Sciatic nerve (tissue), 2 donors: ENCODE measurements at places on chromosomes 12 and 14. TPM values are rescaled to one million over a fixed set of nuclear protein-coding genes. Genes with fewer than 3 reads are reported as not detected.
A peak's percentile ranks its signal among the peaks of the same experiment; 100 is the strongest.

DEPDC4 gene
- 1.5 TPM for total RNA-seq

KLRG1 gene
- total RNA-seq, result 4.5 TPM

OTOGL gene
- 0.22 TPM for total RNA-seq

RPGRIP1 gene
- total RNA-seq, result 0.45 TPM

GPR135 gene
- 6.8 TPM for total RNA-seq

FITM1 gene
- total RNA-seq, result 0.76 TPM

METTL25 gene
- total RNA-seq, result 21.9 TPM

ADAMTS20 gene
- total RNA-seq, result not detected

RNF31 gene
- total RNA-seq, result 61.5 TPM

RNASE13 gene
- not detected for total RNA-seq

LRTM2 gene
- not detected for total RNA-seq

SMCO3 gene
- 21.0 TPM for total RNA-seq

SNRNP35 gene
- 26.9 TPM for total RNA-seq

DNA sequence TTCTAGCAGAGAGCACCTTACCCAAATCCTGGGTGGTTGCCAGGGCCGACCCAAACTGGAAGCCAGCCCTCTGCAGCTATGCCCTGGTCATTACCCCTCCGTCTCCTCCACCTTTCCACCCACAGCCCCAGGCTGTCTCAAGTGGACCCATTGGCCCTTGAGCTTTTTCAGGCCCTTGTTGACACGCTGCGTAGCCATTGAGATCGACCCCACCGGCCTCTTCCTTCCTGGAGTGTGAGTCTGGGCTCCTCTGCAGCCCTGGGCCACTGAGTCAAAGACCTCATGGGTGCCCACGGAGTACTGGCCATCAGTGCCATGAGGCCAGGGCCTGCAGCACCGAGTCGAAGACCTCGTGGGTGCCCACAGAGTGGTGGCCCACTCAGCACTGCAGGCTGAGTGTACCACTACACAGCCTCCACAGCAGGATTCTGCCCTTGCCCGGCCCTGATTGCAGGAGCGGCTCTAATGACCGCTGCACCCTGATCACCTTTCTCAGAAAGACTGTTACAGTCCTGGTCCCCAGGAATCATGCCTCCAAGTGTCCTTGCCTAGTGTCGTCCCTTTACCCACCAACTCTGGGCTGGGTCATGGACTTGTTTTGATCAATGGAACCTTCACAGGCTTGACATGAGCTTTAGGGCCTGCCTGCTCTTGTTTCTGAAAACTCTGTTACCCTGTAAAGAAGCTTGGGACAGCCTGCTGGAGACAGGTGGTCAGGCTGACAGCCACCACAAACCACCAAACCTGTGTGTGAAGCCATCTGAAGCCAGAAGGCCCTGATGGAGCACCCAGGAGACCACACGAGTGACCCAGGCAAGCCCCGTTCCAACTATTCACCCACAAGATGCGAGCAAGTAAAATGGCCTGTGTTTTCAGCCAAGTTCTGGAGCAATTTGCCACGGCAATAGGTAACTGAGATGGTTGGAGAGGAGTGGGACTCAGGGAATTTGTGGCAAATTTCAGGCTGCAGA, 39.6 kb upstream of the TRAF3 start:
- DNase-seq, result no peak

GRCh38 chr14:104721505-104722431, 2.3 kb upstream of the ADSS1 start:
- no peak for DNase-seq

DNA sequence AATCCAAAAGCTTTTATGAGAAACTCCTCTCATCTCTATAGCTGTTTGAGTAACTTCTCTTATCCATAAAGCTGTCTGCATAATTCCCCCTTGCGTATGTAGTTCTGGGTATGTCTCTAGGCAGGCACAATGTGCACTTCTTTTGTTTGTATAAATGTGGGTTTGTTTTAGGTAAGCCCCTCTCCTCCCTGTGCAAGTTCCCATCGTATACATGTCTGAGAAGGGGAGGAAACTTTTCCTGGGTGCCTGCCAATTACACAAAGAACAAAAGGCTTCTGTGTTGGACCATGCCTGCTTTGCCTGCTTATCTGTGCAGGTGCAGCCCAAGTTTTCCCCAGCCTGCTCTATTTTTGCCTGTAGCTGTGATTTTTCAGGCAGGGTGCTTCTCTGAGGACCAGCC, 96.7 kb downstream of the CCER1 start:
- no peak for DNase-seq

GRCh38 chr14:96811985-96812667, 14.9 kb downstream of the VRK1 start:
- DNase-seq, result no peak

GRCh38 chr12:111322336-111323250, 46.3 kb downstream of the PHETA1 start:
- DNase-seq, result no peak

GRCh38 chr14:95993768-95994592, 45.2 kb upstream of the C14orf132 start:
- no peak for DNase-seq

DNA sequence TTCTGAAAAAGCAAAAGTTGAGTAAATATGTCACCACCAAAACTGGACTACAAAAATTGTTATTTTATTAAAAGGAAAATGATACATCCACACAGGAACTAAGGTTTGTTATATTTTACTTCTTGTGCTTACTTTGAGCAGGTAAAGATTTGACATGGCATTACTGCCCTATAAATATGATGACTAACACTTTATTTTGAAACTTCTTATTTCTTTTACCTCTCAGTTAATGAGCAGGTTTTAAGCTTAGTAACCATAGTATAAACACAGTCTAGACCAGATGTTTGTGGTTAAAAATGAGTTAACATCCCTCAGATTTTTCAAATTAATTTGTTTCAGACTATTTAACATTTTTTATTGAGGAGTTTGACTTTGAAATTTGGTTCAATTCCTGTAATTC, 862.5 kb upstream of the USP15 start:
- DNase-seq, result no peak

DNA sequence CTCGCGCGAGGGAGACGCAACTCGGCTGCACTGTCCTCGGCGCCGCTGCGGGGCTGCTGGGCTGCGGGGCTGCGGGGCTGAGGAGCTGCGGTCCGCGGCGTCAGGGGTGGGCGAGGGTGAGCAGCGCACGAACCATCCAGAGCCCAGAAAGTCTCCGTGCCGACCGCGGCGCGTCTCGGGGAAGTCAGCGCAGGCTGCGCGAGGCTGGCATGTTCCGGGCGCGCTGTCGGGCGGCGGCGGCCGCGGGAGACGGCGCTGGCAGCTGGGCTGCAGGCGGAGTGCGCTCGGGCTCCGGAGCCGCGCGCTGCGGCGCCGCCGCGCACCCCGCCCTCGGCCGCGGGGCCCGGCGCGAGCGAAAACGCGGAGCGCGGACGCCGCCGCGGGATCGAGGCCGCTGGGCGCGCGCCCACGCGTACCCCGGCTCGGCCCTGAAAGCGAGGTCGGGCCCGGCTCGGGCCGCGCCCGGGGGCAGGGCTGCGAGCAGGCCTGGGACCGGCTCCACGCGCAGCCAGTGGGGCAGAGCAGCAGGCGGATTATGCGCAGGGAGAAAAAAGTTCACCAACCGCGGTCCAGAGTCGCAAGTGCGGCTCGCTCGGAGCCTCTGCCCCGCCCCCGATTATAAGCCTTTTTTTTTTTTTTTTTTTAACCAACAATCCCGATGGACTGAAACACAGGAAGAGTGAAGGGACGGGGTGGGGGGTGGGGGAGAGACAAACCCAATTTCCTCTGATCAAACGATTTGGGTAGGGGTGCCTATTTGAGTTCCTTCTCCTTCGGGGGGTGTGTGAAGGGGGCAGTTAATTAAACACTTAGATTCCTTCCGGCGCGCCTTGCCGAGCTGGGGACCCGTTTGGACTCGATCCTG, at the start of gene PRICKLE1:
Gene PRICKLE1 (minus strand): TSS at position 282 of the 865 bp plus-strand sequence. CDS start 117,230 bp downstream, outside the sequence.
- peak; percentile 71 for DNase-seq

DNA sequence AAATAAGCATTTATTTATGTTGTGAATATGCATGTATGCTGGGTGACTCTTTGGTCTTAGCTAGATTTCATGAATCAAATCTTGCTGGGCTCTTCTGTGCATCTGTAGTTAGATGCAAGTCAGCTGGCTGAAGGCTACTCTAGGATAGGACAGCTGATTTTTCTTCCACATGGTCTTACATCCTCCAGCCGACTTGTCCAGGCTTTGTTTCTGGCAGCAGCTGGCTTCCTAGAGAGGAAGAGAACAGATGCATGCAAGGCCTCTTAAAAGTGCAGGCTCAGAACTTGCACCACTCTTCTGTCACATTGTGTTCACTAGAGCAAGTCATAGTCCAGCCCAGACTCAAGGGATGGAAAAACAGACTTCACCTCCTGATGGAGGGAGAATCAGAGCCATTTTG, 435.4 kb upstream of the STXBP6 start:
- DNase-seq, result no peak

DNA sequence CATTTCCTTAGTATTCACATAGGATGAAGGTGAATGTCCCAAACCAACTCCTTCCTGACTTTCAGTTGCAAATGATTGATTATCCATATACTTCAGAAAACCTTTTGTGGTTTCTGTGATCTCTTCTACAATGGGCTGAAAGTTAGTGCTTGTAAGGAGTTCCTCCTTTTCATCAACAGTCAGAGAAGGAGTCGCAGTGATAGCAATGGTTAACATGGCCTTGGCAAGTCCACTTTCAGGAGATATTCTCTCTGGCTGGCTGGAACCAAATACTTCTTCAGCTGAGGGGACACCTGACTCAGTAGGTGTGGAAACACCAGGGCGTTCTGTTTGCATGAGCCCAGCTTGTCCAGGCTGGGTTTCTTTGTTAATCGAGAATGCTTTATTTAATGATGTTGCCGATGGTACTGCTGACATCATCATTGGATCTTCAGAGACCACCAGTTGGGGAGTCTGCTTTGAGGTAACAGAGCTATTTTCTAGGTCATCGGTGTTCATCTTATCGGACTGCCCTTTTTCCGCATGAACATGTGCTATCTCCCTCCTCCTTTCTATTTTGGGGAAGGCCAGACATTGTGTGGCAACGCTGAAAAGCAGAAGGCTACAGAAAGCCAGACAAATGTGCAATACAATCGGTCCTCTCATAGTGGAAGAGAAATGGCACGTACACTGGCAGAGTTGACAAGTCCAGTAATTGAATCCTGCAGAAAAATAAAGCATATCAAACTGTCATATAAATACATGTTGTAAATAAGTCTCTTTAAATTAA, 13.1 kb downstream of the ARMH4 start:
- no peak for DNase-seq

DNA sequence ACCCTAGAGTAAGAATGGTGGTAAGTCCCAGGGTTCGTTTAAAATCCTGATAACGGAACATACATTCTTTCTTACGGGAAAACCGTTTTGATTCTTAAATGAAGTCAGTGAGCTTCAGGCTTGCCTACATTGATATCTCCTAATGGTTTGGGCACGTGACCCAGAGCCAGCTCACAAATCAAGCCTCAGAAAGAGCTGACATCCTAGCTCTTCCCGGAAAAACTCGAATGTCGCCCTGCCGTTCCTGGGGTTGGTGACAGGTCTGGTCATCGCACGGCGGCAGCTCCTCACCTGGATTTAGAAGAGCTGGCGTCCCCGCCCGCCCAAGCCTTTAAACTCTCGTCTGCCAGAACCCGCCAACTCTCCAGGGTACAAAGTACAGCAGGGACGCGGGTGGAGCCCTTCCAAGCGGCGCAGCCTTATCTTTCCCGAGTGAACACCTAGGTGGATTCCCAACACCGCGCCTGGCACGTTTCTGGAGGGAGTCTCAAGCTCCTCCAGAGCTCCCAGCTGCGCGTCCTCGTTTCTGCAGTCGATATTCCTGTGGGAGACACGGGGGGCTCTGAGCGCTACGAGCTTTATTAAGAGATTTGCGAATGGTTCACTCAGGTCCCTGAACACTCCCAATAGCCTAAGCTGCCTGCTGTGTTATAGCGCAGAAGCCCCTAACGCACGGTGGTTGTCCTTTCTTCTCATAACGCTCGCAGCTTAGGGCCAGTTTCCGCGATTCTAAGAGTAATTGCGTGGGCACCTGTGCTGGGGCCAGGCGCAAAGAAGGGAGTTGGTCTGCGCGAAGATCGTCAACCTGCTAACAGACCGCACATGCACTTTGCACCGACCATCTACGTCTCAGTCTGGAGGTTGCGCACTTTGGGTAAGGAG, at the start of gene SSTR1:
Gene SSTR1 (plus strand): TSS at position 169 of the 882 bp plus-strand sequence. CDS start 1,486 bp downstream, outside the sequence.
- DNase-seq, result no peak

- no peak for DNase-seq
Observed at GRCh38 chr12:67245571-67245970, 23.6 kb upstream of the CAND1 start.

GRCh38 chr12:89529738-89530137, 3.9 kb upstream of the POC1B start:
- DNase-seq, result no peak

DNA sequence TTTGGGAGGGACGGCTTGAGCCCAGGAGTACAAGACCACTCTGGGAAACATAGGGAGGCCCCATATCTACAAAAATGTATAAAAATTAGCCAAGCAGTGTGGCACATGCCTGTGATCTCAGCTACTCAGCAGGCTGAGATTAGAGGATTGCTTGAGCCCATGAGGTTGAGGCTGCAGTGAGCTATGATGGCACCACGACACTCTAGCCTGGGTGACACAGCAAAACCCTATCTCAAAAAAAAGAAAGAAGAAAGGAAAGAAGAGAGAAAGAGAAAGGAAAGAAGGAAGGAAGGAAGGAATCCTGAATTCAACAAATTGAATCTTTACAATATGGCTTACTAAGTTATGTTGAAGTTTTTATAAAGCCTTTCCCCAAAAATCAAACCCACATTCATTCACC, 2.1 kb downstream of the KIF21A start:
- DNase-seq, result no peak

GRCh38 chr14:23392613-23393012, 15.5 kb downstream of the MYH6 start:
- no peak for DNase-seq

DNA sequence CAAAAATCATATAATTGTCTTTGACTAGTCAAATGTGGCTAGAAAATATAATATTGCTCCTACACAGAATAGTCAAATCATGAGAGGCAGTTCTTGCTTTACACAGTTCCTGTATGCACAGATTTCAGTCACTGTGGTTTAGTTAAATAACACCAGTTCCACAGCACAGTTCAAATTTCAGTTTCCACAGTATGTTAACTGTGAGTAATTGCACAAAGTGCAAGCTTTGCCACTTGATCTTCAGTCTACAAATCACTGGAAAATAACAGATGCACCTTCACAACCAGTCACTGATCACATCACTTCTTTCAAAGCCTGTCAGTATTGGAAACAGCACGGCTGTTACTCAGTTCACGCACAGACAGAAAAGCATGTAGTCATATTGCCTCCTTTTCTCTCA, 38.7 kb downstream of the KCNH5 start:
- no peak for DNase-seq

- no peak for DNase-seq
Observed at GRCh38 chr12:2372735-2373134, 319.9 kb downstream of the CACNA1C start.

GRCh38 chr12:10031321-10031720, 839 bp downstream of the CLEC9A start:
- no peak for DNase-seq

- DNase-seq, result no peak
Observed at GRCh38 chr12:84637926-84638325, 274.7 kb downstream of the SLC6A15 start.

GRCh38 chr12:44034906-44035305, 199.0 kb downstream of the TMEM117 start:
- DNase-seq, result no peak

GRCh38 chr12:22743700-22744099, 118.7 kb downstream of the ETNK1 start:
- no peak for DNase-seq

- no peak for DNase-seq
Observed at GRCh38 chr12:49583366-49584094, 15.6 kb upstream of the MCRS1 start.
